ENCODE measurements at places on chromosomes 11 and 22.

- DNase-seq = no peak
Measured at GRCh38 chr11:78802058-78802761, 227.5 kb upstream of the NARS2 start.

DNA sequence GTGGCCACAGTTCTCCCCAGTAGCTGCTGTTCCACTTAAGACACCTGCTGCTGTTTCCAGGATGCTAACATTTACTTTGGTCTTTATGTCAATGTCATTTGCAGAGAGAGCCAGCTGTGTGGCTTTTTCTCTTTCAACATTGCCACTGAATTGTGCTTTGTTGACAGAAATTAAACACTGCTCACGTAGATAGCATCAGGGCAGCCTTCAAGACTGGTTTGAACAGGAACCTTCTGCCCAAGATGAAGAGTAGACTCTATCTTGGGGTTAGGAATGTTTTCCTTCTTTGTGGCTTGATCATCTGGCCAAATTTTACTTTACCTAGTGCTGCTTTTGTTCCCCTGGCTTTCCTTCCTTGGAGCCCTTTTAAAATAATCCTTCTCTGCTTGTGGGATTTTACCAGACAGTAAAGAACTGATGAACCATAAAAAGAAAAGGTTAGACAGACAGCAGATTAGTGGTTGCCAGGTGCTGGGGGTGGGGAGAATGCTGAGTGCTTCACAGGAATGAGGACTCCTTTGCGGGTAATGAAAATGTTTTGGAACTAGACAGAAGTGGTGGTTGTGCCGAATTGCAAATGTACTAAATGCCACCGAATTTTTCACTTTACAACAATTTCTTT lies 22.7 kb upstream of the XBP1 start:
- no peak for DNase-seq

DNA sequence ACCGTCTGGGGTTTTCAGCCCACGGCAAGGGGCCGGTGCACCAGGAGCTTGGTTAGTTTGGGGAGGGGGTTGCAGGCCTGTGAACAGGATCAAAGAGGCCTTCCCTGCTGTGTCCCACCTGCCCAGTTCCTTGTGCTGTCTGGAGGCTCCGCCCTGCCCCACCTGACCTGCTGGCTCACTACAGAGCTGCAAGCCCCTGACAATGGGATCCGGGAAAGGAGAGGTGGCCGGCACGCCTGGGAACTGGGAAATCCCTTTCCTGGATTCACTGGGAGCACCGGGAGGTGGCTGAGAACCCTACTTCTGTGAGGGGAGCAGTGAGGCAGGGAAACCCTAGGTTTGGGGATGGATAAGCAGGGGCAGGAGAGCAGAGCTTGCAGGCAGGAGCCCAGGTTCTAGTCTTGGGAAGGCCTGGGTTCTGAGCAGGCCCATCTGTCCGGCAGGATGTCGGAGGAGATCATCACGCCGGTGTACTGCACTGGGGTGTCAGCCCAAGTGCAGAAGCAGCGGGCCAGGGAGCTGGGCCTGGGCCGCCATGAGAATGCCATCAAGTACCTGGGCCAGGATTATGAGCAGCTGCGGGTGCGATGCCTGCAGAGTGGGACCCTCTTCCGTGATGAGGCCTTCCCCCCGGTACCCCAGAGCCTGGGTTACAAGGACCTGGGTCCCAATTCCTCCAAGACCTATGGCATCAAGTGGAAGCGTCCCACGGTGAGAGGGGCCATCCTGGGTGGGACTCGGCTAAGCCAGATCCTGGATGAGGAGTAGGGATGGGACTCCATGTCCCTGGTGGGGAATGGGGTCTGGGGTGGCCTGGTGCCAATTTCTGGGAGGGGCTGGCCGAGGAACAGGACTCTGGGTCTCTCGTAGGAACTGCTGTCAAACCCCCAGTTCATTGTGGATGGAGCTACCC lies 786 bp downstream of the CAPN1 start:
- DNase-seq = no peak

DNA sequence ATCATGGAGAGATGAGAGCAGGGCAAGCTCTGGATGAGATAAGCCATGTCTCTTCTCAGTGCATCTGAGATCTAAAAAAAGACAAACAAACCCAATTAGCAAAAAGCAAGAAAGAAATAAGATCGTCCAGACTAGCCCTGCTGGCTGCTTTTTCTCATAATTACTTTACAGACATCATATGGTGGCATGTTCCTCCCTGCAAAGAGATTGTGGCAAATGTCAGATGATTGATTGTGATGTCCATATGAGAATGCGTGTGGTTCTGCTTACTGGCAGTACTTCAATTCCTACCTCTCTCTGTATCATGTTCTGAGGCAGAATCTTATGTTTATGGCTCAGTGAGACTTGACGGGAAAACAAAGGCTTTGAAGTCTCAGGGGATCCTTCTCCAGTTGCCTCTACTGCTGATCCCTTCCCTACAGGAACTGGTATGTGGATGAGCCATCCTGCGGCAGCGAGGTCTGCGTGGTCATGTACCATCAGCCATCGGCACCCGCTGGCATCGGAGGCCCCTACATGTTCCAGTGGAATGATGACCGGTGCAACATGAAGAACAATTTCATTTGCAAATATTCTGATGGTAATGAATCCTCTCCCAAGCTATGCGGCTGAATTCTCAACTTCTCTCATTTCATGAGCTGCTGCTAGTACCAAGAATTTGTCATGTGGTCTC lies 8.8 kb downstream of the LAYN start:
- DNase-seq = no peak

- DNase-seq = no peak
Measured at GRCh38 chr11:122045181-122045586, 70.8 kb downstream of the BLID start.

DNA sequence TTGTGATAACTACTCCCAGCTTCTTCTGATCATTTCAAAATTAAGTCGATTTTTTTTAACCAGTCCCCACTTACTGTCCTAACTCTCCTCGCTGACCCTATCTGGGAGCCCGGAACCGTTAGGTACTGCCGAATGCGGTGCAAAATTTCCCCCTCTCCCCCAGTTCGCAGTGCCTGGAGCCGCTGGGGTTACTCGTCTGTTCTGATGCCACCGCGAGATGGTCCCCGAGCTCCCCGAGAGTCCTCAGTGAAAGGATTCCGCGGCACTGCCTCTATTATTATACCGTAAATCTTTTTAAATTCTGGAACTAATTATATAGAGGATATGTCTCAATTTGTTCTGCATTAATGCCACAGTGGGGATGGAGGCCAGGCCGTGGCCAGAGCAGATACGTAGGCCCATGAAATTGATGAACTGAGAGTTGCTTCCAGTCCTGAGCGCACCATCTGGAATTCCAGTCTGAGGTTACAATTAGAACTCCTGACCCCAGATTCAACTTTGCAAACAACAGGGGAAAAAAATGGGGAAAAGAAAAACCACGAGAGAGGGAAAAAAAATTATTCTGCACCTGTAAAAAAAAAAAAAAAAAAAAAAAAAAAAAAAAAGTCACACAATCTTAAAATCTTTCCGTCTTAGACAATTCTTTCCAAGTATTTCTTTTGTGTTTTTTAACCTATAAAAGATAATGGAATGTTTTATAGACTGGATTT lies 4.3 kb upstream of the WT1 start:
- no peak for DNase-seq

DNA sequence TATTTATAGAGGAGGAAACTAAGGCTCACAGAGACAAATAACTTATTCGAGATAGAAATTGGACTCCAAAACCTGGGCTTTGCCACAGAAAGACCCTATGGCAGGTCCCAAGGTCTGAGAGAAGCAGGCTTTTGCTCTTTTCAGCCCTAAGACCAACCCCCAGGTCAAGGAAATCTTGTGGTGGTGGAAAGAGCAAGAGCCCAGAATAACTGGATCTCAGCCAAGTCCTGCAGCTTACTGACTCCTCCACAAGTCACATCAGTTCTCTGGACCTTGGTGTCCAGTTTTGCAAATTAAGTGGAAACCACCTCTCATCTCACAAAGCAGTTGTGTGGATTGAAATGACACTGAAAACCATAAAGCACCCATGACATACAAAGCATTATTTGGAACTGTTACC lies 122.2 kb downstream of the C11orf58 start:
- DNase-seq = no peak

- no peak for DNase-seq
Measured at GRCh38 chr11:83054001-83054400, 17.7 kb downstream of the RAB30 start.

- no peak for DNase-seq
Measured at GRCh38 chr22:44459551-44459950, 38.5 kb downstream of the RTL6 start.

GRCh38 chr22:42910221-42910942 lies 53.3 kb upstream of the ARFGAP3 start:
- no peak for DNase-seq

- DNase-seq = no peak
Measured at GRCh38 chr22:48719978-48720661, 1107.6 kb downstream of the BRD1 start.

DNA sequence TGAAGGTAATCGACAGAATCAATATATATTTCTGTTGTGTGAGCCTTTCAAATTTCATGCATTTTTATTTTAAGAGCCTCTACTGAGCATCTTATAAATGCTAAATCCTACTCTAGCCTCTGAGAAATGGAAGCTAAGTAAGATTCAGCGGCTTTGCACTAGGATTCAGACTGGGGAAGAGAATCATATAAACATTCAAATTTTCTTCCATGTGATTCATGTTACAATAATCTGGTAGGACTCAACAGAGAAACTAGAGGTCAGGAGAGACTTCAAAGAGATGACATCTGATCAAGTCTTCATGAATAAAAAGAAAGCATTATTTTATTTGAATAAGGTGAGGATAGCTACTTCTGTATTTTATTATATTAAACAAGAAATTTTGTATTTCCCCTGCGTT lies 538.9 kb downstream of the DLG2 start:
- DNase-seq = no peak

GRCh38 chr11:19892876-19893275 lies 180.2 kb downstream of the NAV2 start:
- no peak for DNase-seq

- no peak for DNase-seq
Measured at GRCh38 chr11:75474878-75475766, 42.1 kb upstream of the KLHL35 start.

- no peak for DNase-seq
Measured at GRCh38 chr11:3225826-3226750, 6.1 kb downstream of the MRGPRE start.

DNA sequence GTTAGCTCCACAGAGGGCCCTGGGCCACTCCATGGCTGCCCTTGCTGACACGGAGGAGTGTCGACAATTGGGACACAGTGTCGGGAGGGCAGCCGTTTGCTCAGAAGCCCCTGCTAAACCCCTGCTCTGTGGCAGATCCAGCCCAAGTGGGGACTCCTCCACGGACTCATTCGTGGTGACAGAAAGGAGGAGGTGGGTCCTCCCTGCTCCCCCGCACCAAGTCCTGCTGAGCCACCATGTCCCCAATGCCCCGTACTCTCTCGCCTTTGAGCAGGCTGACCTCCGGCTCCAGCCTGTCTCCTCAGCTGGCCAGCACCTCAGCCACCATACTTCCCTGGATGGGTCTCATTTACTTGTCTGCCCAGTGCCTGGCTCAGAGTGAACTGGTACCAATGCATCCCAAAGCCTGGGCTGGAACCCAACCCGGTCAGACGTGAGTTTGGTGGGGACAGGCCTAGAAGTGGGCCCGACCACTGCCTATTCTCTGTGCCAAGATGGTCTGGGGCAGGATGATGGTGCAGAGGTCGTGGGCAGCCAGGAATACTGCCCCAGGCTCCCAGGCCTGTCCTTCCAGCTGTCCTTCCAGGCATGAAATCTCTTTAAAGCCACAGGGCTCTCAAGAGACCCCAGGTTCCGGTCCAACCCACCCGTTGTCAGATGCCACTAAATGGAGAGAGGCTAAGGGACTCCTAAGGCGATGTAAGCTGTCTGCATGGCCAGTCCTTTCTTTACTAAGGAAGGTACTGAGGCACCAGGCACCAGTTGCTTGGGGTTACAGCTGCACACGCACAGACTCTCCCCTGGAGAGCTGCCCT lies 4.3 kb downstream of the CBX6 start:
- DNase-seq = no peak

DNA sequence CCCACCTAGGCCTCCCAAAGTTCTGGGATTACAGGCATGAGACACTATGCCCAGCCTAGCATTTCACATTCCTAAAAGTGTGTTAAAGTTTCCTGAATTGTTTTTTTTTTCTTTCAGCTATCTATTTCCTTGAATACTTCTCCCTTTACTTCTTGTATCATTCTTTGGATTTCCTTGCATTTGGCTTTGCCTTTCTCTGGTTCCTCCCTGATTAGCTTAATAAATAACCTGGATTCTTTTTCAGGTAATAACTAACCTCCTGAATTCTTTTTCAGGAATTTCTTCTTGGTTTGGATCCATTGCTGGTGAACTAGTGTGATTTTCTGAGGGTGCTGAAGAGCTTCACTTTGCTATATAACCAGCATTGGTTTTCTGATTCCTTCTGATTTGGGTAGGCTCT lies 47.9 kb downstream of the MRGPRX2 start:
- DNase-seq = no peak

GRCh38 chr11:94750319-94751217 lies 17.6 kb upstream of the AMOTL1 start:
- no peak for DNase-seq

- DNase-seq = no peak
Measured at GRCh38 chr11:105023003-105023402, at the start of gene CASP5. CASP5 (minus strand) TSS chr11:105023168; CDS start chr11:105023136, 32 bp downstream.

GRCh38 chr22:46030231-46030880 lies 53.4 kb upstream of the WNT7B start:
- DNase-seq = no peak

DNA sequence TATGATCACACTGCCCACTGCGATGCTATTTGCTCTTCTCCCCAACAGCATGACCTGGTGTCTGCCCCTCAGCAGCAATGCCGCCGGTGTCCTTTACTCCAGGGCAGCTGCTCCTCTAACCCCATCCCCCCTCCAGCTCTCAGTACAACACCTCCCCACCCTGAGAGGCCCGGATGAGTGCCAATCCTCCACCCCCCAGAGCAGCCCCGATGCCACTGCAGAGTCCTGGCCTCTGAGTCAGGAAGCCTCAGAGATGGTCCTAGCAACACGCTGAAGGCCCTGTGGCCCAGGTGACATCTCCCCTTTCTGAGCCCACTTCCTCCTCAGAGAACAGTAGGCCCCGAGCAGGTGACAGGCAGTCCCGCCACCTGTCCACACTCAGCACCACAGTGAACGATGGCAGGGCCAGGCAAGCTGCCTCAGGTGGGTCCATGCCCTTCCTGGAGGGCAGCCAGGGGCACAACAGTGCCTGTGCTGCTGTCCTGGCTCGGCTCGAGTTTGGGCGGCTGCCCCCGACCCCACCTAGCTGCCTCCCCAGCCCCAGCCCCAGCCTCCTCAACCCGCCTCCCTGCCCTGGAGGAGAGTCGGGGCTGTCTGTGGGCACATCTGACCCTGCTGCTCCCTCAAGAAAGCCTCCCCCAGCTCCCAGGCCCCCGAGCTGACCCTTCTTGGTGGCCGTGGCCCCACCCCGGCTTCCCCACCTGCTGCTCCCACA lies 3.9 kb upstream of the NDUFS8 start:
- DNase-seq = no peak

GRCh38 chr11:80365980-80366379 lies 925.1 kb upstream of the TENM4 start:
- DNase-seq = no peak

GRCh38 chr11:79942090-79942489 lies 501.3 kb upstream of the TENM4 start:
- no peak for DNase-seq
